KG1 (cell line): ENCODE measurements at places on chromosomes 2 and 18.
A peak's percentile ranks its signal among the peaks of the same experiment; 100 is the strongest.

DNA sequence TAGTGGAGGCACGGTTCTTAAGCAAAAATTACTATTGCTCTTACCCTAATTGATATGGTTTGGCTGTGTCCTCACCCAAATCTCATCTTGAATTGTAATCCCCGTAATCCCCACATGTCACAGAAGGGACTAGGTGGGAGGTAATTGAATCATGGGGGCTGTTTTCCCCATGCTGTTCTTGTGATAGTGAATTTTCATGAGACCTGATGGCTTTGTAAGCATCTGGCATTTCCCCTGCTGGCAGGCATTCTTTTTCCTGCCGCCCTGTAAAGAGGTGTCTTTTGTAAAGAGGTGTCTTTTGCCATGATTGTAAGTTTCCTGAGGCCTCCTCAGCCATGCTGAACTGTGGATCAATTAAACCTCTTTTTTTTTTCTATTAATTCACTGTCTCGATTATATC lies 1691.8 kb upstream of the SLC39A10 start:
- DNase-seq = no peak

DNA sequence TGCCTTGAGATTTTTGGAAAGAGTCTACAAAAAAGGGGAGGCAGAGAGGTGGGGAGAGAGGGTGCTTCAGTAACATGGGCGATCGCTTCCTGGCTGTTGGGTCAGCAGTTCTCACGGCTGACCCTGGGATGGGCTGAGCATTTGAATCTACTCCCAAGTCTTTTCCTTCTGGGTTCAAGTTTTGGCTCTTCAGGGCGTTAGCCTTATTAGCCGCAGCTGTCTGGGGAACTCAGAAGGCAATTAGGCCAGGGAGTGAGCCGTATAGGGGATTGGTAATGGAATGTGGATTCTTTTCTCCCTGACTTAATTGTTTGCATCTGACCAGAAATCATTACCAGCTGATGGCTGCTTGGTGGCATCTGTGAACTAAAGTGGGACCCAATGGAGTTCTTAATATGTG lies 250.5 kb upstream of the SKOR2 start:
- no peak for DNase-seq

DNA sequence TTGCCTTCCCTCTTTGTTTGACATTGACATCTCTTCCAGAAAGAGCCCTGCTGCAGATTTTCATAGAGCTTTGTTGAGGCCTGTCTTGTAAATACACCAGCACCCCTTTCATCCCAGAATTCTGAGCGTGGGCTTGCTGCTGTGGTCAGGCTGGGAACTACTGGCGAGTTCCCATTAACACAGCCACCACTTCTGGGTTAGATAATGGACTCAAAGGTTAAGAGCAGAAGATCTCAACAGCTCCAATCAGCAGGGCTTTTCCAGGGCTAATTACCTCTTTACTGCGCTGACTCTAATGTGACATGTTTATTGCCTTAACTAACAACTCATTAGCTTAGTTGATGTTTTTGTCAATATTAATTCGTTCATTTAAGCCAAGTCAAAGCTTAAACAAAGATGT lies 235.9 kb upstream of the BOD1L2 start:
- DNase-seq = no peak

DNA sequence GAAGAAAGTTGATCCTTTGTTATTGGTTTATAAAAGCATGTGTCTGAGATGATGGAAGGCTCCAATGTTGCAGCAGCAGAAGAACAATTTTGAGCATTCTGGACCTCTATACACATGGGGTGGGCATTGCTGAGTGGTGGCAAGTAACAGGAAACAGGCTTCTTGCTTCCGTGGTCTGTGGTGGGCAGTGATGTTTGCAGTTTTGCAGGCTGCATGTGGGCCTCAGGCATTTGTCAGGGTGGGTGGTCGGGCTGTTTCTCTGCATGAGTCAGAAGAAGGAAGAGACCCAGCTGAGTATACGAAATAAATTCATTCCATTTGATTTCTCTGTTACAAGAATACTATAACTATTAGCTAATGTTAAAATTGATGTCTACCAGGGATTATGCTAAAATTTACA lies 239.5 kb upstream of the COL3A1 start:
- DNase-seq = no peak

- no peak for DNase-seq
Measured at GRCh38 chr18:73948497-73948896, 199.1 kb downstream of the FBXO15 start.

GRCh38 chr2:20106746-20107145 lies 55.3 kb upstream of the LAPTM4A start:
- no peak for DNase-seq

DNA sequence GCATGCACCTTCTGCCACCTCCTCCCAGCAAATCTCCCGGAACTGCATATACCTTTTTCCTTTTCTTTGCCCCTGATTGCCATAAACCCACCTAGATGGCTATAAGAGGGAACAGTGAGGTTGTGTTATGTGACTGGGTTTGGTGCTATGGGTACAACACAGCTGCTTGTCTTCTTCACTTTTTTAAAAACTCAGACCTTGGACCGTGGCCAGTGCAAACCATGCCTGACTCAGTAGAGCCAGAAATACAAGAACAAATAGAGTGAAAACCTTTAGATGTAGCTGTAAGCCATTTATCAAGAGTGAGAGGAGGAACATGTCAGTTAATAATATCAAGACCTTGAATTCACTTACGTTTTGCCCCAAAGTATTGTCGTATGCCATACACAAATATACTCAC lies 267.4 kb upstream of the CHAC2 start:
- no peak for DNase-seq

- no peak for DNase-seq
Measured at GRCh38 chr2:1556286-1556685, 143.0 kb downstream of the TPO start.

DNA sequence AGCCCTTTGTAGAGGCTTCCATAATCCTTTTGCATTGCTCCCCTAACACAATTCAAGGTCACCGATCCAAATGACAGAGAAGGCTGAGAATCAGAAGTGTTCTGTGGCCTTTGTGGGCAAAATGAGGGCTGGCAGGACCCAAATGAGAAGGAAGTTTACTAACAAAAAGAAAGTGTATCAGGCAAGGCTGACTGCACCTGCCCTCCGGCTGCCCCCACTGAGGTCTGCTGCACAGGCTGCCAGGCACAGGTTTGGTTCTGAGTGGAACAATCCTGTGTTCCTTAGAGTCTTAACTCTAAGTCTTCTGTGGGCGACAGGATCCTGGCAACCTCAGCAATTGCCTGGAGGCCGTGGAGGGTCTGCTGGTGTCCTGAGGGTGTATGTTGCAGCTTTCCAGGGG lies 568.5 kb downstream of the CMPK2 start:
- no peak for DNase-seq

DNA sequence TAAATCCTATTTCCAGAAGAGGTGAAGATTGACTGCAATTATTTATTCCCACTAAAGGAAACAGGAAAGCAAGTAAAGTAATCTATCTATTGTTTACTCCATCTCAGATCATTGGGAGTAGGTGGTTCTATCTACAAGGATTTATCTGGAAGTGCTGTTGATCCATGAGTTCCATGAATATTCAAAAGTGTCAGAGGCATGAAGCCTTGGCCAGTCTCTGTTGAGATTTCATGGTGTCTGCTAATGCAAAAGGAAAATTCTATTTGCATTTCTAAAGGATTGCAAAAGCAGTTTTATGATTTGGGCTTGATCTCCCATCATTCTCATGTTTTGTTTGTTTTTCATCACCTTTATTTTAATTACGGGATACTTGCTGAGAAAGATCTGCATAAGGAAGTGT lies 102.4 kb upstream of the ST6GAL2 start:
- no peak for DNase-seq

DNA sequence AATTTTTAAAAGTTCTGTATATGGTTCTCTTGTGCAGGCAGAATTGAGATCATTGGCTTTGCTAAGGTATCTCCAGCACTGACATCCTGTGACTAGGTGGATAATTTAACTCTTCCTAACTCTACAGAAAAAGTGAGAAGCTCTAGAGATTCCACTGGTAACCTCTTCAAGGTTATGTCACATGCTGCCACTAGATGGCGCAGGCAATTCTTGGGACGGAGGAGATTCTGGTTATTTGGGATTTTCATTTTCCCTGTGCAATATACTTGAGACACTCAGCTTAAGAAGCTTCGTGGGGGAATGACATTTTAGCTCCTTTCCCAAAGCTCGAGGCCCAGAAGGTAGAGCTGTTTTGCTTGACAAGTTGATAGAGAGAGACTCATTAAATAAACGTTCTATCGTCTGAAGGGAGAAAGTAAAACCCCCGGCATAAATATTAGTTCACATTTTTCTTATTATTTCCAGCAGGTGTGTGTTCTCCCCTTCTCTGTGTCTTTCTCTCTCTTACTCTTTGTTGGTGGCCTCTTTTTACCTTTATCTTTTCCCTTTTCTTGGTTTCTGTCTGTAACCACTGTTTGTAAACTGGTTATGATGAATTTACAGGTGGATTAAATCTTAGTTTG lies 26.6 kb upstream of the LANCL1 start:
- peak; percentile 19 for DNase-seq
